ENCODE measurements at places on chromosomes 1 and 21.

GRCh38 chr21:31526040-31526439 is 133.5 kb upstream of the SOD1 start:
- no peak for DNase-seq

- no peak for DNase-seq
These were observed 4.9 kb downstream of the MACO1 start for GRCh38 chr1:25435397-25436108.

DNA sequence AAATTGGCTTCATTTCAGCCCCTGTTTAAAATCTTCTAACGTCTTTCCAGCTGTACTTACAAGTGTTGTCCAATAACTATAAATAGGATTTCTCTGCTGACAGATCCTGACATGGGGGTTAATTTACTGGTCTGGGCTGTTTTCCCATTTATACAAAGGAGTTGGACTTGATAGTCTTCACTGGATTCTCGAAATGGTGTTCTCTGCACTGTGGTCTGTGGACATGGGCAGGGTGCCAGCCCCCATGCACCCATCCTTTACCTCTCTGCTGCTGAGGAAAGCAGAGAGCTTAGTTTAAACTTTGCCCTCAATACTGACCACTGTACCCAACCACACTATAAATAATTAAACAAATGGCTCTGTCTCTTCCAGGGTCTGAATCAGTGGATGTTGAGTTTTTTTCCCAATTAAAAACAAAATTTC is 5.2 kb downstream of the DIO1 start:
- peak; percentile 85 for DNase-seq

DNA sequence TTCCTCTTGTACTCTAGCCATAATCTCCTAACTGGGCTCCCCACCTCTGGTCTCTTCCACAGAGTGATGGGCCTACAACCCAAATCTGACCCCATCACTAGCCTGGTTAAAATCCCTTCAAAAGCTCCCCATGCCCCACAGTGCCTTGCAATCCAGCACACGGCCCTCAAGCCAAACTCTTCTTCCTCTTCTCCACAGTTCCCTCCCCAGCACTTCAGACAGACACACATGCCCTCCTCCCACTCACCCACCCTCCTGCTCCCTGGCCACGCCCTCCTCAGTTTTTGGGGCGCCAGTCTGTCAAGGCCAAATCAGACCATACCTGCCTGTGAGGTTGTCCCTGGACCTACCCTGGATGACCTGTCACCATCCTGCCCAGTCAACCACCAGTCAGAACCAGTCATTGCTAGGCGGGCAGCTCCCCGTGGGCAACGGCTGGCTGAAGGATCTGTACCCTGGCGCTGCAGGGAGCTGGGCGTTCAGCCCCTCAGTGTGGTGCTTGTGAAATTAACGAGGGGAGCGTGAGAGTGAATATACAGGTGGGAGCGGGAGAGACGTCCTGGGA is 753 bp downstream of the C1orf210 start:
- no peak for DNase-seq

GRCh38 chr1:81007024-81007423 is 793.7 kb upstream of the ADGRL2 start:
- no peak for DNase-seq

- DNase-seq, result no peak
These were observed 162.6 kb downstream of the TNR start for GRCh38 chr1:175580841-175581240.

GRCh38 chr1:79604490-79605198 is 598.1 kb upstream of the ADGRL4 start:
- no peak for DNase-seq

DNA sequence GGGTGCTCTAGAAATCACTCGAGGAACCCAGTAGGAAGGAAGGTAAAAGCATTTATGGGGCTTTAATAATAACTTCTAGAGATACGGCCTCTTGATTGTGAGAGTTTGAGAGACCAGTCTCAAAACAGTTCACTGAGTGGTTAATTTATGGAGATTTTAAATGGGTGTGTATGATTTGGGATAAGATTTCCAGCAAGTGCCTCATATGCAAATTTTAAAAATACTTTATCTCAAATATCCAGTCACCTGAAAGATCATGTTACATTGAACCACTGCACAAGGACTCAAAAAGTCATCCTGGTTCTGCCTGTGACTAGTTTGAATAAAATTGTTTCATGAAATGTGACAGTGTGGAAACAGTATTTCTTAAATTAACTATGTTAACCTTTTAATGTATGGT is 64.5 kb downstream of the HUNK start:
- no peak for DNase-seq

DNA sequence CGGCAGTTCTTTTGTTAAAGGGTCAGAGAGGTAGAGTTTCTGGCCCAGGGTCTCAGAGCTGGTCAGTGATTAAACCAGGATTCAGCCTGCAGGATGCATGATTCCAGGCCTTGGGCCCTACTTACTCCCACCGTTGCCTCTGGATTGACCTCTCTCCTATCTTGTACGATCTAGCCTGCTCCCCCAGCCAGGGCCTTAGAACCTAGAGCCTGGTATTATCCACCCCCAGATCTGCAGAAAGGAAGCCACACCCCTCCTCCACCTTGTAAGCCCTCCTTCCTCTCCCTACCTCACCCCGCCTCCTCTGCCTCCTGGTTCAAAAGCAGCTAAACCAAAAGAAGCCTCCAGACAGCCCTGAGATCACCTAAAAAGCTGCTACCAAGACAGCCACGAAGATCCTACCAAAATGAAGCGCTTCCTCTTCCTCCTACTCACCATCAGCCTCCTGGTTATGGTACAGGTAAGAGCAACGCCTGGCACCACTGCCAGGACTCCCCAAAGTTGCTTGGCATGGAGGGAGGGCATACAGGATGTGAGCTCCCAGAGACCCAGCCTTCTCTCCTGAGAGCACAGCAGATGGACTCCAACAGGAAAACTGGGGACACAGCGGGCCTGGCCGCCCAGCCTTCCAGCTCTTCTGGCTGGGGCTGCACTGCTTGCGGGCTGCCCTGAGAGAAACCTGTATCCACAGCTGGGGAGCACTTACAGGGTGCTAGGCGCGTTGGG is at the start of gene CD52:
CD52 (plus strand) TSS at position 347 of the 726 bp plus-strand sequence; CDS start at position 407, 60 bp downstream.
- no peak for DNase-seq

DNA sequence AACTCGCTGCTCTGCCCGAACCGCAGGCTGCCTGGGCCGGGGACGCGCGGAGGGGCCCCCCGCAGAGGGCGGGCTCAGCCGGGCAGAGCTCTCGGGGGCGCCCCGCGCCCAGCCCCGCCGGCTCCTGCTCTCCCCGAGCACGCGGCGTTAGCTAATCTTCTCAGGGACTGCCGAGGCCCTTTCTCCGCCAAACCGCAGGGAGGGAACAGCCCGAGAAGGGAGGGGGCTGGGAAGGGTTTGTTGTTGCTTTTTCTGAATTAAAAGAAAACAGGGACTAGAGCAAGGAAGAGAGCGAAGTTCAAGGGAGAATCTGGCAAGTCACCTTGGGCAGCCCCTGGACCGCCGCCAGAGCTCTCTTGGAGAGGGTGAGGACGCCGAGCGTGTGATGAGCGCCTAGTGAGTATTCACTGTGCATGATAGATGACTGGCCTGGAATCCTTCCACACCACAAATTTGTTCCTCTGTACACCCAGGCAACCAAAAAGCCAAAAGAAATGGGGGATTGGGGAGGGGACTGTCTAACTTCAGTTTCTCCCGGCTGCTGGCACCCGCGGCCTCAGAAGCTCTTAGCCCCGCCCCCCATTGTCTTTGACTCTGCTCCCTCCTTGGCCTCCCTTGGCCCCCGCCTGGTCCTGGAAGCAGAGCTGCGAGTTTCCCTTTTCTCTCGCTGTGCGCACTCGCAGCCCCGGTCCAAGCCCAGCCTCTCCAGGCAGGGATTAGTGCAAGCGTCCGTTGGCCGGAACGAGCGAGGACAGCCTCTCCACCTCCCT is 19.7 kb upstream of the LMX1A start:
- peak; percentile 66 for DNase-seq
